ENCODE measurements at places on chromosomes 2 and 18. TPM values are rescaled to one million over a fixed set of nuclear protein-coding genes. Genes with fewer than 3 reads are reported as not detected.

LIMS4 gene
- polyA plus RNA-seq = 1.1 TPM

CPO gene
- polyA plus RNA-seq = 0.39 TPM

MLPH gene
- polyA plus RNA-seq = 2.7 TPM

DNA sequence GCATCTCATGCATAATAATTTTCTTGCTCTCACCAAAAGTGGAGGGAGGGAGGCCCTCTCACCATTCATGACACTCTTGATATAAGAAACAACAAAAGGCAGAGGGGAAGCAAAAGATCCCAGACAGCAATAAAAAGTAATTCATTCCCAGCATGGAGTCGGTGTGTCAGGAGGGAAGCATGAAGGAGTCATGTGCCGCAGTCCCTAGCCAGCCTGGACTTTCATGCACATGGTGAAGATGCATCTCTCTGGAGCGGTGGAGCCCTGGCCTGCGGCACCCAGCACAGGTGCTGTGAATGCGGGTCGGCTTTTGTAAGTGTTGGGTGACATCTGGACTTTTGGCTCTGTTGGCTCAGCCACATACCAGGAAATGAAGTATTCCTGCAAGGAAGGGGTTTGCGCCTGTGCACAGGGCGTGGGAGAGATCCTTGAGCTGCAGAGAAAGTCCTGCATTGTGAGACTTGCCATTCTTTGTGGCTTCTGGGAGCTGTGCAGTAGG, 119.4 kb downstream of the COPS8 start:
- no peak for DNase-seq

DNA sequence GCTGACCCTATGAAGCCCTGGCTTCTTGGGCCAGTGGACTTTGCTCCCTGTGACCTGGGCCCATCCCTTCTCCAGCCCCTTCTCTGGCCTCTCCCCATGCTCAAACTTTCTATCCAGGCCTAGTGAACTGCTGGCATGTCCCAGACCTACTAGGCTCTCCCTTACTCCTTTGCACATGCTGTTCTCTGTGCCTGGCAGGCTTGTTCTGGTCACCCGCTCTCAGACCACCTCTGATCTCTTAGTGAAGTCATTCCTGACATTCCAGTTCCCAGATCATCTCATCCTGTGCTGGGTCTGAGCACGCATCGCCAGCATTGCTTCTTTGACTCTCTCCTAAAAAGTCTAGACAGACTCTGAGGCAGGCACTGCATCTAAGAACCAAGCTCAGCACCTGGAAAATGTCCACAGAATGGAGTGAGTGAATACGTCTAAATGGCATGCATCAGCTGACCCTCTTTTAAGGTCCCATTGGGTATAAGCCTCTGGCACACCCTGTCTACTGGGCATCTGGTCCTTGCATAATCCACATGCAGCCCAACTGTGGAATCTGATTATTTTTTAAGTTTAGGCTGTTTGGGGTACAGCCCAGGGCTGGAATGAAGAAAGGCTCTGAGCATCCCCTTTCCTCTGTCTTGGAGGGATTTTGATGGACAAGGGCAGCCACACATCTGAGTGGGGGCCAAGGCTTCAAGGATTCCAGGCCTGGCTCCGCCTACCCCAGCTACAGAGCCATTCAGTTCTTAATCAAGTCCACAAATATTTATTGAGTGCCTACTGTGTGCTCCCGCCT, 130.6 kb upstream of the HAAO start:
- no peak for DNase-seq

- DNase-seq = no peak
Observed at GRCh38 chr2:187210726-187211125, 237.3 kb downstream of the CALCRL start.

DNA sequence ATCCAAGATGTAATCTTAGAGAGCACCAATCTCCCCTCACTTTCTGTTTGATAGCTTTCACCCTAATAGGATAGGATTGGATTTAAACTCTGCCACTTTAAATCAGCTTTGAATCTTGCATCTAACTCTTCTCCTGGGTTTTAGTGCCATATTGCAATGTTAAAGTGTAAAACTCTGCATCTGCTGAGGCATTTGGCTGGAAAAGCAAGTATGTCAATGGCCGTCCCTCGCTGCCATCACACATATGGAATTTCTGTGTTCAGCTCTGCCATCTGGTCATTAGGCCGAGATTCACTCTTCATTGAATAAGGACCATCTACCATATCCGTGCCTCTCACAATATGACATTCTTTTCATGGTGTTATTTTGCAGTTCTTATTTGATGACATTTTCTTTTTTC, 728.1 kb upstream of the PIK3C3 start:
- DNase-seq = no peak
